ENCODE measurements at places on chromosomes 7 and 10.

DNA sequence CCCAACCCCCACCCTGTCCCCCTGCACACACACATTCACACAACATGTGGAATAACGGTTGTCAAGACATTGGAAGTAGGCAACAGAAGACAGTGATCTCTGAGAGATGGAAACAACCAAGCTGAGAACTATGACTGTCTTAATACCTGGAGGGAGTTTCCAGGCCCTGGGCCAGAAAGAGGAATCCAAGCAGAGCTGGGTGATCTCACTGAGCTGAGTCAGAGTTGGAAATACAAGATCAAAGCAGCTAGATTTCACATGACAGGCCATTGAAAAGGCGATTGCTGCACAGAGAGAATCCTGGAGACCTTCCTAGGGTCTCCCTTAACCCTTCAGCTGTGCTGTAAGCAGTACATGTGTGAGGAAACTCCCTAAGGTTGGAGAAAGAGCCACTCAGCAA is 165.8 kb upstream of the PRSS1 start:
- no peak for DNase-seq

- no peak for DNase-seq
These were observed 19.4 kb downstream of the MCM10 start for GRCh38 chr10:13180788-13181187.

- no peak for DNase-seq
These were observed 9.4 kb downstream of the SCRN1 start for GRCh38 chr7:29980151-29980550.

DNA sequence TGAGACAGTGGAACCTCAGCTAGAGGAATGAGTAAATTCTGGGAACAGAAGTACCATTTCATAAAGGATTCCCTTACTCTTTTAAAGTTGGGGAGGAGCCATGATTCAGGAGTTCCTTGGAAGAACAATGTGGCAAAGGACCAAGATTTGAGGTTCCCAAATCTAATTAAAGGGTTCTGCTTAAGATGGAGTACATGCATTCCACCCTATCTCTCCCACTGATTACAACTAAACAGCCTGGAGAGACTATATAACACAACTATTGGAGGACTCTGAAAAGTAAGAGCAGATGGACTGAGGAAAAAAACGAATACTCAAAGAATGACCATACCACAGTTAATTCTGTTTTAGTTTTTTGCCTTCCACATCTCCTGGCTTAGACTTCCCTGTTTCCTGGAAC is 212.9 kb upstream of the IMMP2L start:
- DNase-seq: no peak

- no peak for DNase-seq
These were observed 48.6 kb downstream of the FBXW4 start for GRCh38 chr10:101646364-101646763.

- no peak for DNase-seq
These were observed 272.8 kb upstream of the IMMP2L start for GRCh38 chr7:111835066-111835465.

GRCh38 chr10:42898037-42898960 is 115.7 kb downstream of the BMS1 start:
- DNase-seq: no peak

DNA sequence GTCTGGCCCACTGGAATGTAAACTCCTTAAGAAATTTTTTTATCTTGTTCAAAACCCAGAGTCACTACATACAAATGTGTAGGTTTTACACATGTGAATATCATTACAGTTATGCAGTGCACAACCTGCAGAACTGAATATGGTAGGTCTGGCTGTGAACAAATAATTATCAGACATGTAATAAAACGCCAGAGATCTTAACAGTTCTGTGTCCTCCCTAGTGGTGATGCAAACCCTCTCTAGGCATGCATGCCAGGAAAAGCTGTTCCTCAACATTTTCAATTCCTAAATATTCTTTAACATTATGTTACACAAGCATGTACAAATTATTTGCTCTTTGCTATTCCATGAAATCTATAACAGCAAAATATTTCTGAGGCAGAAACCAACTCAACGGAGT is 124.6 kb downstream of the IMMP2L start:
- no peak for DNase-seq

GRCh38 chr7:91397612-91398011 is 133.4 kb downstream of the FZD1 start:
- DNase-seq: no peak

DNA sequence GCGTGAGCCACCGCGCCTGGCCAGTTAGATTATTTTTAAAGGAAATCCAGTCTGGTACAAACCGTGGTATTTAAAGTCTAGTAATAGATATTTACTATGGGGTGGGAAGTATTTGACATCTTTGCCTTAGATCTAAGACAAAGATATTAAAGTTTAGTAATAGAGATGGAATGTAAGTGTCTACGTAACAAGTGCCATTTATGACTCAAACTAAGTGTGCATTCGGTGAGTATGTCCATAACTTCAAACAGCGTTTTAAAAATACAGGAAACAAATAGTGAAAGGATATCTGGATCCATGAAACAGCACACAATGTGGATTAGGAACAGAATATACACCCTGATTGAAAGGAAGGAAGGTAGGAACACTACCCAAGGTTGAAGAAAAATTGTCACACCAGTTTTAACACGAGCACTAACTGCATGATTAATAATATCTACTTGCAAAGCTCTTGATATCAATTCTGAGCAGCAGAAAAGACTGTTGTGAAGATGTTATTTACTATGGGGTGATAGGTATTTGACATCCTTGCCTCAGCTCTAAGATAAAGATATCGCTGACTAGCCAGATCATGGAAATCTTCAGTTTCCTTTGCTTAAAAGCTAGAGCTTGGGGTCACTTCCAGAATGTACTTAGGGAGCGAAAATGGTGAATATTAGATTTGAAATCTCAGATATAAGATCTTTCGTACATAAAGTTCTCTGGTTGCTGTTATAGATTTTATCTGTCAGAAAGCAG is 48.7 kb downstream of the EPC1 start:
- no peak for DNase-seq

DNA sequence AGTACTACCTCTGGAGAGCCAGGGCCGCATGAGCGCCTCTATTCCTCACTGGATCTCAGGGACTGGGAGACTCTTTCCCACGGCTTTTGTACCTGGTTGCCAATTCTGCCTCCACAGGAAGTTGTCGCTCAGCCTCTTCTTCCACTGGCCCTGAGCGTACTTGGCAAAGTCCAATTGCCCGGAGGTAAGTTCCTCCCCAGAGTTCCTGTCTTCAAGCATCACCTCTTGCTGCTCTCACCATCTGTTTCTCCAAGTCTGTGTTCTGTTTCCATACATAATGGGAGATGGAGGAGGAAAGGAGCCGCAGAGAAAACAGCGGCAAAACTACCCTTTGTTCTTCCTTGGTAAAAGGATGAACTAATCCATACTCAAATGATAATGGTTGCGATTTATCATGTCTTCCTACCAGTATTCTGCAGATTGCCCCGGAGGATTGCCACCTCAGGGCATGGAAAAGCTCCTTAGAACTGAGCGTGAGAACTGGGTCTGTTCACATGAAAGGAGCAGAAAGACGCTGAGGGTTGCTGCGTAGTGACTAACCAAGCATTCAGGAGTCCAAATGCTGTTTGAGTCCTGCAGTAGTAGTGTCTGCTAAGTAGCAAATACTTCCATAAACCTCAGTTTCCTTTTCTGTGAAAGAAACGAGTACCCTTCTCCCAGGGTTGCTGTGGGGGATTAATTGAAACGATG is 170.2 kb upstream of the GLI3 start:
- no peak for DNase-seq

GRCh38 chr7:17391366-17391765 is 92.9 kb downstream of the AHR start:
- DNase-seq: no peak

GRCh38 chr10:3045471-3046209 is 21.7 kb upstream of the PFKP start:
- DNase-seq: no peak

DNA sequence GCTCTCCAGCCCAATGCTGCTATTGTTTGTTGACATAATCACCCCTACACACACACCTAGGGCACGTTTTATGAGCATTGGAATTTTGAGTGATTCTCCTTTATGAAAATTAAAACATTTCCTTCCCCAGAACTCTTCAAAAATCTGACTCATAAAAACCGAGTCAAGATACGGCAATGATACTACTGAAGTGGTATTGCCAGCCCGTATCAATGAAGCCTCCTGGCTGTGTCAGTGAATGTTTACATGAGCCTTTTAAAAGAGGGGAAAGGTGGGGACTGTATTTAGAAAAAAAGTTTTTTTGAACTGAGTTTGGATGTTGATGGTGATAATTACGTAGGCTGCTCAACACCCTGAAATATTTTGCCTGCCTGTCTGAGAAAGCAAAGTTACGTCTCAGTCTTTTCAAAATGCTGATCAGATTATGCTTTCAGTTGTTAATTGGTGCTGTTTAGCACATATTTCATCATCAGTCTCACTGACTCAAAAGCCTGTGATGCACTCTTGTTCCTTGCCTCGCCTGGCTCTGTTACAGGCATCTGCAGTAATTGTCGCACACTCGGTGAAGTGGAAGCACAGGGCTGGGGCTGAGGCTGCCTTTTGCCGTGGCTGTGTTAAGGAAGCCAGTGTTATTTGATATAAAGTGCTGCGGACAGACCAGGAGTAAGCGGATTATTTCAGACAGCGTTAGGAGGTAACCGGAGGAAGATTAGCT is 157.4 kb upstream of the TCF7L2 start:
- no peak for DNase-seq

- DNase-seq: no peak
These were observed 26.4 kb downstream of the PARP12 start for GRCh38 chr7:140036224-140036962.
